ENCODE measurements at places on chromosomes 2 and 18.

- DNase-seq: no peak
These were observed 87.4 kb downstream of the FAM210A start for GRCh38 chr18:13638719-13639595.

- DNase-seq: no peak
These were observed 2156.0 kb upstream of the PIK3C3 start for GRCh38 chr18:39799006-39799405.

DNA sequence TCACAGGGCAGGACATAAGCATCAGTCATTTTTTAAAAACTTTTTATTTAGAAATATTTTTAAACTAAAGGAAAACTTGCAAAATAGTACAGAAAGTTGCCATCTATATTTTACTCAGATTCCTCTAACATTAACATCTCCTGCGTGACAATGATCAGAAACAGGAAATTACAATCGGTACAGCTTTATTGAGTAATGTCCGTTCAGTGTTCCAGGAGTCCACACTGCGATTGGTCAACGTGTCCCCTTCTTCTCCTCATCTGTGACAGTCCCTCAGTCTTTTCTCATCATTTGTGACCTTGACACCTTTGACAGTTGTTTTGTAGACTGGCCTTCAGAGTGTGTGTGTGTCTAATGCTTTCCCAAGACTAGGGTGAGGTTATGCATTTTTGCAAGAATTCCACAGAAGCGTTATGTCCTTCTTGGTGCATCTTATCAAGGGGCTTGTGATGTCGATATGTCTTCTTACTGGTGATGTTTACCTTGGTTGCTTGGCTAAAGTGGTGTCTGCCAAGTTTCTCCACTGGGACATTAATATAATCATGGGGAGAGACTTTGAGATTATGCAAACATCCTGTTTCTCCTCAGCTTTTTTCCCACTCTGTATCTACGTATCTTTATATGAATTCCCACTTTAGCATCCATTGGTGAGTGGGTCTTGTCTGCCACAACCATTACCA, 21.4 kb upstream of the TMEM177 start:
- no peak for DNase-seq

DNA sequence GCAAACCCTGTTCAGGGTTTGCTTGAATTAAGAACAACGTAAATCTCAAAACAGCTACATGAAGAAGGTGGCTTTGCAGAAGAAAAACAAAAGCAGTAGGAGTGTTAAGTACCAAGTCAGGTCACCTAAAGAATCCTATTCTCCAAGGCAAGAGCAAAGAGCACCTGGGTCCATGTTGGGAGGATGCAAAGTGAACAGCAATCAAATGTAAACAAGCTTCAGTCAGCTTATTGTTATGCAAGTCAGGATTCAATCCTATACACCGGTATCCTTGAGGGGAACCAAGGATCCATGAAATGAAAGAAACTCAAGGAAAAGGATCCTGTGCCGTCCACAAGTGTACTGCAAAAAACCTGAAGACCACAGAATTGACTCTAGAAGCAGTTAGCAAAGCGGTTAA, 261.0 kb upstream of the DDX18 start:
- no peak for DNase-seq

DNA sequence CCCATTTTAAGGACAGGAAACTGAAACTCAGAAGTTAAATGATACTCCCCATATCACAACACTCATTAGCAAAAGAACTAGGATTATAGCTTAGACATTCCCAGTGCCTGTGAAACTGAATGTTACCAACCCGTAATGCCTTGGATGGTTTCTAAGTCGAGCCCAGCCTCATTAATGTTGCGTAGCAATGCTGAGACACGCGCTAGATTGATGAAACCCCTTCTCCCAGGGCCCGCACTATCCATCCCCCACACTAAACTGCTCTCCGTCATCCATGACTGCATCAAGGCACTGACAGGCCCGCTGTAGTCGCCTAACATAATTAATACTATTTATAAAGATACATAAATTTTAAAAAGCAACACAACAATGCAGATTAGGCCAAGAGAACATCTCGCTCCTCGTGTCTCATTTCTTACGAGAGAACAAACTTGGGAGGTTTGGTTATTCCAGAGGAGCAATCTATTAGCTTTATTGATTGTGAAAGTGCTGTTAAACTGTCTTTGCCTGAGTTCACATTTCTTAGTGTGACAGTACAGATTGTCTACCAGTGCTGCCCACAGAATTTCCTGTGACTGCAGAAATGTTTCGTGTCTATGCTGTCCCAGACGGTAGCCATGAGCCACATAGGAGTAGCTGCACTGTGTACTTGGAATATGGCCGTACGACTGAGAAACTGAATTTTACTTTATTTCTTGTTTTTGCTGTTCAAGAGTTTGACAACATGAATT, 312.2 kb upstream of the RAB12 start:
- no peak for DNase-seq

GRCh38 chr2:17442334-17442733, 75.9 kb downstream of the RAD51AP2 start:
- no peak for DNase-seq

- DNase-seq: no peak
These were observed 62.6 kb downstream of the TRPM8 start for GRCh38 chr2:233979748-233980147.

- DNase-seq: no peak
These were observed 1358.5 kb upstream of the NXPH2 start for GRCh38 chr2:140138736-140139135.

GRCh38 chr2:157932480-157933159, 56.5 kb upstream of the ACVR1 start:
- DNase-seq: no peak

DNA sequence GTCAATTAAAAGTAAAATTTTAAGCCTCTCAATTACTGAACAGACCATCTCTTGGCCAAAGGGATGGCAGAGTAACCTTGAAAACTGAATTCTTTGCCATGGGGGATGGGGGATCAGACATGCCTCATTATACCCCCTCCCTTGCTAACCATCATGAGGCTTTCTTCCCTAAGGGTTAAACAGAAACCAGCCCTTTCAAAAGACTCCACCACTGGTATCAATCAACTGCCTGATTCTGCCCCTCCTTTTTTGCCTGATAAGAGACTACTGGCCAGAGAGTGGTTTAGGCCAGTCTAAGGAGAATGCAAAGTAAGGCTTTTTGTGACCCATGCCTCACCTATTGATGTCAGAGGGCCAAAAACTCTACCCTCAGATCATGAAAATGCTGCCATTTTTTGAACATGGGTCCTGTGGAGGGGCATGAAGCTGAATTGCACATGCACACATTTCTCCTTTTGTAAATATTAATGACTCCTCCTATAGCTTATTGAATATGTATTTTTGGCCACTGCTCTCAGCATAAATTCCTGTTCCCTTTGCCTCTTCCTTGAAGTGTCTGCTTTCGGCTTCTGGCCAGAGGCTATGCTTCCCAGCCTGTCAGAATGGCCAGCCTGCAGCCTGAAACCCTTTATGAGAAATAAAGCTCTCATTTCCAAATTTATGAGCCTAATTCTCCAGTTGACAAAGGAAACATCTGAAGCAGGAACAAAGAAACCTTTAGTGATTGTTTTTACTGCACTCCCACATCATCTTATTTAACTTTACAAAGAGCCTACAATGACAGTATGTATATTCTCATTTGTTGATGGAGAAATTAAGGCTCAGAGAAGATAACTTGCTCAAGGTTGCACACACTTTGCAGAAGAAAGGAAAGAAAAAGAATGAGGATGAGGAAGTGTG, 270.7 kb upstream of the CELF4 start:
- DNase-seq: no peak

DNA sequence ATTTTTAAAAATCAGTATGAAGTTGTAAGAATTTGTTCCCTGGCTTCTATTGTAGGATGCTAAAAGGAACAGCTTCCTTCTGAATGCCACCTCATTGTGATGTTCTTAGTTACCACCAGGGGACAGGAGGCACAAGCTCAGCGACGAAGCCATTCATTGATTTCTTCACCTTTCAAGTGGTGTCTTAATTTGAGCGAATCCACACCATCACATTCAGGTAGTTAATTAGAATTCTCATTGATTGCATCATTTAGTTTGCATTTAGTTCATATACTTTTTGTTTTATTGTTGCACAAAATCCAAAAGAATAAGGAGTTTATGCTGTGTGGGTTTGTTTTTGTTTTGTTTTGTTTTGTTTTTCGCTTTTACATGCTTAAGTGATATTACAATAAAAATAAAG, 23.1 kb downstream of the CYP27C1 start:
- DNase-seq: peak; percentile 25

DNA sequence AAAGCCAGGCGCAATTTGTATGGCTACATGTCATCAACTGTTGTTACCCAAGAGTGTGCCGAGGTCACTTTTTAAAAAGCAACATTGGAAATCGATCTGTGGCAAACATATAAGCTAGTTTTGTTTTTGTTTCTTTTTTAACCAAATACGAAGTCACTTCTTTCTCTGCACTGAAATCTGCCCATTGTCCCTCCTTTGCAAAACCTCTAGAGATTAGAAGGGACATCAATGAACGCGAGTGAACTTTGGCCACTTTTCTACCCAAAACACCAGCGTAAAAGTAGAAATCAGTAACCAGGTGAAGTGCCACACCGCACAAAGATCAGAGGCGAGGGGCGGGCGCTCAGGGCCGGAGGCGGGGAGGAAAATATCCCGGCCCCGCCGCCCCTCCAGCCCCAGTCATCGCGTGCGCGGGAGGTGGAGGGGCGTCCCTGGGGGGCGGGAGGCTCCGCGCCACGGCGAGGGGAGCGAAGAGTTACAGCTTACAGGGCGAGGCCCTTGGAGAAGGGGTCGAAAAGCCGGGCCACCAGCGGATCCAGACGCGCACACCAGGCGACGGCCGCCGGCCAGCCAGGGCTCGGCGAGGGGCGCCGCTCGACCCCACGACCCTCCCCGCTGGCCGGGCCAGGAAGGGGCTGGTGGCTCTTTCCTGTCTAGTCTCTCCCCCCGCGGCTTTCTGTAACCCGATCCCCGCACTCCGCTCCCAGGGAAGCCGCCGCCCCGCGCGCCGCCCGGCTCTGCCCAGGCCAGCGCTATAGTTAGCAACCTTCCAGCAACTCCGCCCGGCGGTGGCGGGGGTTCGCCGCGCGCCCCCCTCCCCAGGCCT, 993 bp downstream of the RBMS1 start:
- DNase-seq: peak; percentile 54

DNA sequence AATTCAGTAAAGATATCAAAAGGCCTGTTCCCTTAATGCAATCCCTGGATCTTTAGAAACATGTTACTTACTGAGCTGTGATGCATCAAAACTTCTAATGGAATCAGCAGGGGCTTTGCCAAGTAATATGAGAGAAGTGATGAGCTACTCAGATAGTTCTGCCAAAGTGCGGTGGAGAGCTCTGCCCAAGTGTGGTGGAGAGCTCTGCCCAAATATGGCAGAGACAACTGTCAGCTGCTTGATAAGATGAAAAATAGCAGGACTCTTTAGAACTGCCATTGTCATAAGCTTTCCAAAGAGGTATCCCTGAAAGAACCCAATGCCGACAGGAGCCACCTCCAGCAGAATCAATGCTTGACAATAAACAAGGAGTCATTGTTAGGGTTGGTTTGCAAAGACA, 167.9 kb upstream of the SLC39A10 start:
- no peak for DNase-seq

DNA sequence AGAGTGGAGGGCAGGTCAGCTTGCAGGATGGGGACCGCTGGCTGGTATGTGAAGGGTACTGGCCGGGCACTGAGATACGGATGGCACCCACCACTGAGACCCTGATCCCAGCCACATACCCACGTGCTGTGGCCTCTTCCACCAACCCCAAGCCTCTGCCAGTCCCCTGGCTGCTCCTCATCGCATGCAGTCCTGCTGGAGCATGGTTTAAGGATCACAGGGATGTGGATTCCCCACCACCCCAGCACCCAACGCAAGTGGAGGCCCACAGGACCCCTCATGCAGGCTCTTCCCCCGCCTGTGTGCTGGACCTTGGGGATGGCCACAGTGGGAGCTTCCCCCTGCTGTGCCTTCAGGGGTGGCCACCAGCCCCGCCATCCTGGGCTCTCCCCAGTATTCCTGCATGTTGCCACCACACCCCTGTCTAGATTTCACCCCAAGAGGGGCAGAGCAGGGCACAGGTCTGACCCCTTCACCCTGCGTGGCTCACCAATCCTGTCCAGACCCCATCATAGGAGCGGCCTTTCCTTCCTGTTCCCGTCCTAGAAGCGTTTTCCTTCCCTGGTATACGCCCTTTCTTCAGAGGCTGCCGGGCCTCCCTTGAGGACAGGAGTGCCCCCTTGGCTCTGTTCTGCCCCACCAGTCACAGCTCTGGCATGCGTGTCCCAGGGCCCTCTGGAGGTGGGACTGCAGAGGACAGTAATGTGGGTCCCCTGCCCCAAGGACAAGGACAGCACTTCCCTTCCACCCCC, 18.3 kb downstream of the MLPH start:
- no peak for DNase-seq

DNA sequence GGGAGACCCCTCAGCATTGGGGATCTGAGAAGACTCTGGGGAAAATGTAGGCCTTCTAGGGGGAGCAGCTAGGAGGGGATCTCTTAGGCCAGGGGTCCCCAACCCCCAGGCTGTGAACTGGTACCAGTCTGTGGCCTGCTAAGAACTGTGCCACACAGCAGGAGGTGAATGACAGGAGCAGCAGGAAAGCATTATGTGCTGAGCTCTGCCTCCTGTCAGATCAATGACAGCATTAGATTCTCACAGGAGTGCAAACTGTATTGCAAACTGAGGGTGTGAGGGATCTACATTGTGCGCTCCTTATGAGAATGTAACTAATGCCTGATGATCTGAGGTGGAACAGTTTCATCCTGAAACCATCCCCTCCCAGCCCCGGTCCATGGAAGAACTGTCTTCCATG, 127.3 kb downstream of the SCG2 start:
- DNase-seq: no peak

DNA sequence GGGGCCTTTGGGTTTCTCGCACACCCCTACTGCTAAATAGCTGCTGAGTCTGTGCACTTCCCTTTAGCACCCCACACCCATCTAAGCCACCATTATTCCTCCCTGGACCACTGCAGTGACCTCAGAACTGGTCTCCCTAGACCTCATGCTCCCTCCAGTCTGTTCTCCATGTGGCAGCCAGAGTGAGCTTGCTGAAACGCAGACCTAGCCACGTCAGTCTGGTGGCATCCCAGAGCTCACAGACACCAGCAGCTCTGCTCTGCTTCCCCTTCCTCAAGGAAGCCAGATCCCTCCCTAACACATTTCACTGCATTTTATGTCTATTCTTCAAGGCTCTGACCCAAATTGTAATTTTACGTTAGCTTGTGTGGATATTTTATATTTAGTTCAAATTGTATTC, 144.4 kb downstream of the DYSF start:
- no peak for DNase-seq

DNA sequence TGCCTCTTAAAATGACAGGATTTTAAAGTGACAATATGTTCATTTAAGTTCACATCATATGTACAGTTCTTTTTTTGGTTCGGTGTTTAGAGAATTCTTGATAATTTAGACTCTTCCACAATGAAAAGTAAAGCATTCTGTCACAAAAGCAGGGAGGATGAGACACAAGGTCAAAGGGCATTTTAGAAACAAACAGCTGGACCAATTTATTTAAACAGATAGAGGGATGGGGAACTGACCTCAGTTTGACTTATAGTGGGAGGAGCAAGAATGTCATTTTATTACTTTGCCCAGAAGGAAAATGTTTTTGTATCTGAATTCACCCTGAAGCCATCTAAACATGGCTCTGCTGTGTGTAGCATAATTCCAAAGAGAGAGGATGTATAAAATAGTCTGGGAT, 128.5 kb downstream of the MEIS1 start:
- no peak for DNase-seq
